ENCODE measurements at places on chromosomes 7 and 10.

- DNase-seq = no peak
These were observed 3.1 kb downstream of the CNPY1 start for GRCh38 chr7:155543011-155543876.

DNA sequence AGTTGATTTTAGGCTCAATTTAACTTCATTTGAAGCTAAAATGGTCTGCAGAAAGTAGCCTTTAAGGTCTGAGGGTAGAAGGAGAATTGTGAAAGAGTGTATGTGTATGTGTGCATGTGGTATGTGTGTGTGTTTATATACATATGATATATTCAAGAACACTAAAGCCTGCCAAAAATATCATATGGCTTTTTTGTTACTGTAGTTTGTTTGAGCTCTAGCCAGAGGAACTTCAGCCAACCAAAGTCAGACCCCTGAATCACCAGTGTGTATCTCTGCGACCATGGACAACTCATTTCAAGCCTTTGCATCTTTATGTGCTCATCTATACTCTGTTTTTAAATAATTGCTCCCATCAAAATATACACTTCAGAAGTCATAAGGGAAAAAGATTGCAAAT lies 58.4 kb upstream of the HDAC9 start:
- no peak for DNase-seq

DNA sequence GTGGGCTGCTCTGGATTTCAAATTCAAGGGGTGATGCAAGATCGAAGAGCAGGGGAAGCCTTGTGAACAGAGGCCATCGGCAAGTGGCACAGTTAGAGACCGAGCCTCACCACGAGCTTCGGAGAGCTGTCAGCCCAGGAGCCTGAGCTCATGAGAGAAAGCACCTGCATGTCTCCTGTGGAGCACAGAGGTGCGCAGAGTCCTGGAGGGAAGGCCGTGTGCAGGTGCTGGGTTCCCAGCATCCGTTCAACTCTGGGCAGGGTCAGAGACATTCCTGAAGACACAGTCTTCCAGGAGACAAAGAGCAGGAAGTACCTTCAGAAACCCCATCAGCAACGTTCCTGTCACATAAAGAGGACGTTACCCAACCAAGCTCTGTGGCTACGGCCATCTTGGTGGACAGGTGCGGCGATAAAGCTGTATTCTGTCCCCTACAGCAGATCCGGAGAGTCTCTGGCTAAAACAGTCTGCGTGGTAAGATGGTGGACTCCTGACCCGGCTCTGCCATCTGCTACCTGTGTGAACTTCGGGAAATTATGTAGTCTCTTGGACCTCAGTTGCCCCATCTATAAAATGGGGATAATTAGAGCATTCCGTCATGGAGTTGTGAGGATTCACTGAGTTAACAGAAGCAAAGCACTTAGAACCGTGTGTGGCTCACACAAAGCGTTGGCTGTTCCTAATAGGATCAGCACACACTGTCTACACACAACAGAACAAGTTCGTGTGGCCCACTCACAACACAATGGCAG lies 40.6 kb downstream of the NOD1 start:
- no peak for DNase-seq

- DNase-seq = no peak
These were observed 350.8 kb downstream of the AUTS2 start for GRCh38 chr7:69949122-69949521.

GRCh38 chr10:75146780-75147179 lies 35.3 kb downstream of the SAMD8 start:
- DNase-seq = no peak

DNA sequence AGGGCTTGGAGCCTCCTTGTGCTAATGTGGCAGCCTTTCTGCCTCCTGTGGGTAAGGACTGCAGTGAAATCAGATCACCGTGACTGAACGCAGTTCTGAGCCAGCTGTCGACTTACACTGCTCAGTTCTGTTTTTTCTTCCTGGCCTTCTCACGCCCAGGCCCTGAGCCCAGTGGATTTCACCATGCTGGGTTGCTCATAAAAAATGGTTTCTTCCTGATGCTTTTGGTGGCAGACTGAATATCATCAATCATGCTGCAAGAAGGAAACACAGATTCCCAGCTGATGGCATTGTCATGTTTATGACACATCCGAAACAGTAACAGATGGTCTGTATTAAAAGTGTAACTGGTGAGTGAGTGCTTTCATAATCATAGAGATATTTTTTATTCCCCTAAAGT lies 389.6 kb downstream of the GALNT17 start:
- no peak for DNase-seq

DNA sequence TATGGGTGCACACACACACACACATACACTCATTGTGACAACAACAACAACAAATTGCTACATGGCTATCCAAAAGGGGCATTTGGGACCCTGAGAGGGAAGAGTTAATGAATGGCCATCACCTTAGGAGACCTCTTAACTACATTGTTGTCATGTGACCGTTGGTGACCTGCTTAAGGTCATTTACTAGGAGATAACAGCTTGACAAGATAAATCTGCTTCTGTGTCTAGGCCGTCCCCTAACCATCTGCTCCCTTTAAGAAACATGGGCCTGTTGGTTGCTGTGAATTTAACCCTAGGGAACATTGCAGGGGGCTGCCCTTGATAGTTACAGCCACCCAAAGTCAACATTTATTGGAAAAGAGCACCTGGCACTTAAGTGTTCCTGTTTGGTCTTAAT lies 29.7 kb downstream of the C1QL3 start:
- DNase-seq = no peak

- no peak for DNase-seq
These were observed 59.2 kb downstream of the C10orf90 start for GRCh38 chr10:126611303-126611702.

- DNase-seq = no peak
These were observed 192.9 kb downstream of the AUTS2 start for GRCh38 chr7:69790977-69791724.

GRCh38 chr10:84593506-84593905 lies 265.1 kb downstream of the CCSER2 start:
- no peak for DNase-seq

GRCh38 chr7:101363196-101363733 lies 590 bp downstream of the COL26A1 start:
- no peak for DNase-seq

DNA sequence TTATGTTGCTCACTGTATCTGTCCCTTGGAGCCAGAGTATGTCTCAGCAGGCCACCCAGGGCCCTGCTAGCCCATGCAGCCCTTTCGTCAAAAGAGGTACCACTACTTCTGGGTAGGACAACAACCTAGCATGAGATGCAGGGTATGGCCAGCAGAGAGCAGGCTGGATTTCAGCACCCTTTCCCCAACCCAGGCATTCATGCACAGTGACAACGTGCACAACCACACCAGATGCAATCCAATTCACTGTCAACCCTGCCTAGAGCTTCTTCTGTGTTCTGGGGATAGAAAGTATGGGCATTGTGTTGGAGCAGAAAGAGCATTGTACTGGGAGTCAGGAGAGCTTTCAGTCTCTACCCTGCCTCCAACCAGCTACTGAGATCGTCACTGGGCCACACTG lies 37.9 kb downstream of the JAZF1 start:
- no peak for DNase-seq

GRCh38 chr7:37104822-37105518 lies 343.7 kb downstream of the ELMO1 start:
- no peak for DNase-seq

GRCh38 chr10:106183041-106183440 lies 981.5 kb downstream of the SORCS1 start:
- DNase-seq = no peak

GRCh38 chr10:132428486-132428995 lies 31.5 kb downstream of the PWWP2B start:
- DNase-seq = no peak

GRCh38 chr7:88219781-88220747 lies at the start of gene SRI:
SRI (minus strand) TSS chr7:88220038; CDS start chr7:88220026, 12 bp downstream.
- DNase-seq = peak; percentile 87

DNA sequence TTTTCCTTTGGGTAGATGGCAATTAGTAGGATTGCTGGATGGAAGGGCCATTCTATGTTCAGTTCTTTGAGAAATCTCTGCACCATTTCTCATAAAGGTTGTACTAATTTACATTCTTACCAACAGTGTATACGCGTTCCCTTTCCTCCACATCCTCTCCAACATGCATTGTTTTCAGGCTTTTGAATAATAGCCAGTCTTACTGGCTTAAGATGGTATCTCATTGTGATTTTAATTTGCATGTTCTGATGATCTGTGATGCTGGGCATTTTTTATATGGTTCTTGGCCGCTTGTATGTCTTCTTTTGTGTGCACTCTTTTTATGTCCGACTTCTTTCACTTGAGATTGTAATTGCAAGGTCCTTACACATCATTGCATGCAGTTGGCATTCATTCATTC lies 11.7 kb downstream of the CLIP2 start:
- DNase-seq = no peak

GRCh38 chr10:30447125-30447799 lies 13.3 kb downstream of the MAP3K8 start:
- no peak for DNase-seq

DNA sequence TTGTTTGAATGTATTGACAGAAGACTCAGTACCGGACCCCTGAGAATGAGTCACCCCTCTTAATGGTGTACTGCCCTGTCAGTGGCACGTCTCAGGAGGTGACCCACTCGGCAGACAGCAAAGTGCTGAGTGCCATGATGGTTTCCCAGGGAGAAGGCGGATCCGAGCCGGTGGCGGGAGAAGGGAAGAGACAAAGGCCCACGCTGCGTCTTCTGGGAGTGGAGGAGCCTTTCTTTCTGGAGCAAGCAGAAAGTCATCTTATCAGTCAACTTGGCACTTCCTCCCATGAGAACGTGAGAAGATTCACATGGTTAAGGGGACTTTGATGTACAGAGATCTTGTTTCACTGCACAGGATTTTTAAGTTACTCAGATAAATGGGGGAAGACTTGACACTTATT lies 14.6 kb upstream of the PPP2R2D start:
- DNase-seq = no peak

DNA sequence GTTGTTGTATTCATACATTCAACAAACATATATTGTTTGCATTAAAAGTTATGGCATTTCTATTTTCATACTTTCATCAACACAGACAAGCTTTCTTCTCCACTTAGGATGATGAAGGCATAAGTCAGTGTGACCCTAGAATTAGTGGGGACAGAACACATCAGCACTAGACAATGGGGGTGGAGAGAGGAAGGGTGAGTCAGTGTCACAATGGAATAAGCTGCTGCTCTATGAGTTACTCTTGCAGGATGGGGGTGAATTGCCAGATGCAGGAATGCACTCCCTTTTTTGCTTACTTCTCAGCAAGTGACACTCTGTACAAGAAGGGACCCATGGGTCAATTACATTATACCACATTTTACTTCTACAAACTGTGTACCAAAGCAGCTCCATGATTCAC lies 74.0 kb downstream of the DGKI start:
- DNase-seq = no peak

DNA sequence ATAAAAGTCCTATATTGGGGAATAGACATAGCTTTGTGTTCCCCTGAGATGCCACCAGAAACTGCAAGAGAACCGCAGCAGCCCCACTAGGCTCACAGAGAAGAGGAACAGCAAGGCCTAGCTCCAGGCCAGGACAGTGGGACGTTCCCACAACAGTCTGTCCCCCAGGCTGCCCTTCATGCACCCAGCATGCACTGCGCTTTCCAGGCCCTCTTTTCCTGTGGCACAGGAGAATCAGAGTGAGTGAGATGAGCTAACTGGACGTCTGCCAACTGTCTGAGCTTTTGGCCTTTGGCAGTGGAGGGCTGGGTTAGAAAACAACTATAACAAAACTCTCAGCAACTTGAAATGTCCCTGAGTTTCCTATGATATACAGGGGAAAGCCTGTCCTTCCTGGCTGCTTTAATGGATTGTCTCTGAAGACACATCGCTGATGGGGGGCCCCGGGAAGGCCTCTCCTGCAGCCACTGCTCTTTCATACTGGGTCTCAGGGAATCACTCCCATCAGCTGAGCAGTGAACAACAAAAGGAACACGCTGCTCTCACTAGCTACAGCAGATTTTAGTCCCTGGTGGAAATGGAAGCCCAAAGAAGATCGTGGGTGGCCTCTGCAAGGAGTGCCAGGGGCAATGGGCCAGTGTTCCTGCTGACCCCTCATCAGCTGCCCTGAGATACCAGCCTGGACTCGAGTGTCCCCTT lies 53.5 kb downstream of the PODXL start:
- no peak for DNase-seq

- no peak for DNase-seq
These were observed 27.6 kb downstream of the NPS start for GRCh38 chr10:127576740-127577161.

GRCh38 chr10:71582019-71582418 lies 137.6 kb downstream of the C10orf105 start:
- no peak for DNase-seq

- no peak for DNase-seq
These were observed 78.1 kb upstream of the GLI3 start for GRCh38 chr7:42315103-42315502.

DNA sequence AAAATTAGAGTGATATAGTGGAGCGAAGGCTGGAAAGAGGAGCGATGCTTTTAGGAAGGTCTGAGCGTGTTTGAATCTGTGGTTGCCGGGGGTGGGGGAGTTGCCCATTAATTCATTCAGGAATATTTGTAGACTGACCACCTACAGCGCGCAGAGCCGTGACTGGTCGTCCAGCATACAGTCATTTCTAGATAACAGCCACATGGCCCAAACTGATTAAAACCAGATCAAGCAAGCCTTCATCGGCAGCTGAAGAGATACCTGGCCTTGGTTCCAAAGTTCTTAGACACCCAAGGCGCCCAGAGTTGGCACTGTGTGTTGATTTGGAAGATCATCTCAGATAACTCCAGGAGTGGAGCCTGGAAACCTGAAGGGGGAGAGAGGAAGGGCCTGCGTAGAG lies 1.7 kb downstream of the PROSER2 start:
- no peak for DNase-seq

- no peak for DNase-seq
These were observed 128.3 kb downstream of the NEBL start for GRCh38 chr10:20768843-20769242.

DNA sequence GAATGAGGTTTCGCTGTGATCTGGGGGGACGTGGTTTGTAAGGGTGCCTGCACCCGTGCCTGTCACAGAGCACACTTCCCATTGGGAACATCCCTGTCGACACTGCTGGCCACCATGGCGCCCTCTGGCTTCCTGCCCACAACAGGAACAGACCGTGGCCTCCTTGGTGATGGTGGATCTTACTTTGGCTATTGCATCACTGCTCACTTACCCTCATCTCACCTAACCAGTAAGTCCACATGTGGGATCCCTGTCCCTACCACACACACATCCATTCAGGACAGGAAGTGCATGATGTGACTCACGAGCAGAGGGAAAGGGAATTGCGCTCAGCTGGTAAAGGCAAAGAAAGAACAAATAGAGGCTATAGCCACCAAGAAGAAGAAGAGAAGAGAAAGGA lies 26.2 kb upstream of the SEC61G start:
- DNase-seq = no peak

- no peak for DNase-seq
These were observed 20.6 kb downstream of the SEPHS1 start for GRCh38 chr10:13327534-13327933.

GRCh38 chr7:151505433-151505832 lies 14.3 kb downstream of the RHEB start:
- DNase-seq = no peak

DNA sequence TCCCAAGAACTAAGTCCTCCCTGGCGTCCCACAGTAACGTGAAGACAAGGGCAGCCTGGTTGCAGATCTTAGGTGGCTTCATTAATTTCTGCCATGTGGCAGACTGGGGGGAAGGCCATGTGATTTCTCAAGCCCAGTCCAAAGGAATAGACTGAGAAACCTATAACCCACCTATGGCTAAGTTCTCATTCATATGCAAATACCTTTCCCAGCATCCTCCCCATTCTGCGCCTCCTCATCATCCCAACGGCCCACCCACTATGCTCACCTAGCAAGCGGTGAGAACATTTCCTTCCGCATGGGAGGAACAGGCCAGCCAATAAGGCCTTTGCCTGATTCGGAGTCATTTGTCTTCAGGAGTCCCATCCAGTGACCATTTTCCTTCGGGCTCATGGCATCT lies 8.2 kb upstream of the CLEC2L start:
- DNase-seq = no peak
